ENCODE measurements at places on chromosomes 2 and 18.

DNA sequence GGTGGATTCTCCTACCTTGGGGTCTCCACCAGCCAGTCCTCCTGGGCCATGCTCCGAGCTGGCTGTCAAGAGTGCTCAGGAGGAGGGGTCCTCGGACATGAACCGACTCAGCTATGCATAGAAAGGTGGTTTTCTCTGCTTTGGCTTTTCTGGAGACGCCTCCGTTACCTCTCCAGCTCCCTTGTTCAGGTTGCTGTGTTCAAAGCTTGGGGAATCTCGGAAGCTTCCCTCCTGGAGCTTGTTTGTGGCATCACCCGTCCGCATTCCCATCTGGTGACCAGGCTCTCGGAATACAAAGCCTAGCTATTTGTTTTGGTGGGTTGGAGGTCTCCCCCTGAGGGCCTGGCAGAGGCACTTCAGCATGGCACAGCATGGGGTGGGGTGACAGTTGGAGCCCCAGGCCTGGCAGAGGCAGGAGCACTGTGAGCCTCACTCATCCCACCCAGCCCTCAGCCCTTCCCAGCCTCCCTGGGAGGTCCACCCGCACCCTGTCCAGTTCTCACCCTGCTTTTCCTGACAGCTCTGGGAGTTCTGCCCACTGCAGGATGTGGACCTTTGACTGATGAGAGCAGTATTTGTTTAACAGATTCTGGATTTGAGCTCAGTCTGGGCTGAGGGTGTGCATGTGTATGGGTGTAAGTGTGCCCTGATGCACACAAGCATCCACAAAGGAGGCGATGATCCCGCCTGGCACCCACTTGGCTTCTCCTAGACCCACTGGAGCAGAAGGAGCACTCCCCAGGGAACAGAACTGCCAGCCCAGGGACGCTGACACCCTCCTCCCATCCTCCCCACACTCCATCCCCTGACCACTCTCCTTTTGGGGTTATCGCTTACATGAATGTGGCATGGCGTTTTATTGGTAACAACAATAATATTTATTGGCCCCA is 107.3 kb upstream of the HS6ST1 start:
- DNase-seq, result no peak

DNA sequence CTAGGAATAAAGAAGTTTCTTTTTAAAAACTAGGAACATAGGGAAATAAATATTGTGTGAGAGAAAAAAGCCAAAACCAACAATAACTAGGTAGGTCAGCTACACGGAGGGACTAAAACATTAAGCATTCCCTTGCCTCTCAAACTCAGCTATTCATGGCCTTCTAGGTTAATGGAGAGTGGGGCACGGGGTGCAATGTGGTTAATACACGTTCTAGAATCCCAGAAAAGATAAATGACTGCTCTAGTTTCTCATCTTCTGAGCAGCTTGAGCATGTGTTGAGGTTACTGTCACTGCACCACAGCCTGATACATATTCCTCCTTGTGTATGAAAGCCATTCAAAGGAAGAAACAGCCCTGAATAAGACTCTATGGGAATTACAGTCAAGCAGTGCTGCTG is 31.4 kb downstream of the SLC8A1 start:
- no peak for DNase-seq

DNA sequence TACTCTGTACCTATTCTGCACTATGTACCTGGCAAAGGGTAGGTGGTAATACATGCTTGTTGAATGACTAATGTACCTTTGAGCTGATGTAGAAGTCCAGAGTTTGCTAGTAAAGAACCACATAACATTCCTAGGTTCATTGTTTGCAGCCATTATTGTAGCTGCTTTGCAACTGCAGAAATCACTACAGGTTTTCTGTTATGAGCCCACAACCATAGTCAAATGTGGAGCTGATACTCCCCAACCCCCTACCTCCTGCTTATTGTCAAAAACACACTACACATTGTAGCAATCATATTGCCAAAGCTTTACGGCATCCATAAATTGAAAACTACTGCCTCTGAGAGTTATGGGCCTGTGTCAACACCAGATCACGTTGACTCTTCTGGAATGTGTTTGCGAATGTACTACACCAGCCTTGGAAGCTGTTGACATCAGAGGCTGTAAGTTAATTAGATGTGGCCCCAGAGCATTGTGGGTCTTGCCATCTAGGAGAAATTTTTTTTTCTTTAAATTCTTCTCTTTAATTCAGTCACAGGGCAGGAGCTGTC is 187.0 kb downstream of the AGPS start:
- DNase-seq, result no peak

DNA sequence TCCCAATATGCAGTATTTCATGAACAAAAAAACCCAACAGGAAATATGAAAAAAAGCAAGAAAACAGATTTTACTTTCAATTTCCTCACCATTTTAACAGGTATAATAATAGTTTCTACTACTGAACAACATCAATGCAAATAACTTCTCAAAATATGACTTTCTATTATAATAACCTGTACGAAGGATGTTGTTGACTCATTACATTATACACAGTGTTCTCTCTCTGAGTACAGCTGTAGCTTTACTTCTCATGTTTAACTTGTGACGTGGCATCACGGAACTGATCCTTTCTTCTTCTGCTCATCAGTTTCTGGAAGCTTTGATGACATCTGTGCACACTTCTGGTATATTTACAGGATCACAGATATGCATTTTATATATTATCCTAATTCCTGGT is 40.0 kb downstream of the FAM228A start:
- DNase-seq, result no peak

DNA sequence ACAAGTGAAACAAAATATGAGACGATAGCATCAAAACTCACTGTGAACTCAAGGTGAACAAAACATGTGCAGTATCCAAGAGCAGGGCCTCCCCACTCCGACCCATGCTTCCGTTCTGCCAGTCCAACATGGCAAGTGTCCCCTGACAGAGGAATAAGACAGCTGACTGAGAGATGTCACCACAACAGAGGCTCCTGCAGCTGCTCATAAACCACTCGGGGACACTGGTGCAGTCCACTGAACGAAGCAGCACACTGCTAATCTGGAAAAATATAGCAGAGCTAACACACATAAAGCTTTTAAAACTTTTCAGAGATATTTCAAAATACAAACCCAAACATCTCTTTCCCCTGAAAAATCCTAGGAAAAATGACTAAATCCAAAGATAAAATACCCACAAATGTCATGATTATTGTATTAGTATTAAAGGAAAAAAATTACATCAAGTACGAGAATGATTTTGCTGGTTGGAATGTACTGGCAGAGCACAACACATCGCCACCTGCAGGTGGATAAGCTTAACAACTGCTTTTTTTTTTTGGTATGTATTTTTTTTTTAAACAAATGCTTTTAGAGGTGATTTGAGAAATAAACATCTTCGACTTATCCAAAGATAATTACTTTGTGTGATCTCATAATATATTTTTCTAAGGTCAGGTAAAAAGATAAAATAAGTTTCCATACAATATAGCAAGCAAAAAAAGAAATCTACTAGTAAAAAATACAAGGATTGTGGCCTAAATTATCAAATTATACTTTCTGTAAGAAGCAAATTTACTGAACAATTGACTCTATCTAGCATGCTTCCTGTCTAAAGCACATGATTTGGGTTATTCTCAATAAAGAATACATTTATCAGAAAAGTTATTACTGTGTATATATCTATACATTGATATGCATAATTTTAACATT is 18.6 kb downstream of the THADA start:
- peak; percentile 30 for DNase-seq

- no peak for DNase-seq
Observed at GRCh38 chr2:152674334-152674733, 42.9 kb downstream of the PRPF40A start.

GRCh38 chr2:101264360-101264939 is 11.8 kb downstream of the CNOT11 start:
- peak; percentile 9 for DNase-seq

- no peak for DNase-seq
Observed at GRCh38 chr2:143226714-143227541, 97.7 kb downstream of the ARHGAP15 start.

DNA sequence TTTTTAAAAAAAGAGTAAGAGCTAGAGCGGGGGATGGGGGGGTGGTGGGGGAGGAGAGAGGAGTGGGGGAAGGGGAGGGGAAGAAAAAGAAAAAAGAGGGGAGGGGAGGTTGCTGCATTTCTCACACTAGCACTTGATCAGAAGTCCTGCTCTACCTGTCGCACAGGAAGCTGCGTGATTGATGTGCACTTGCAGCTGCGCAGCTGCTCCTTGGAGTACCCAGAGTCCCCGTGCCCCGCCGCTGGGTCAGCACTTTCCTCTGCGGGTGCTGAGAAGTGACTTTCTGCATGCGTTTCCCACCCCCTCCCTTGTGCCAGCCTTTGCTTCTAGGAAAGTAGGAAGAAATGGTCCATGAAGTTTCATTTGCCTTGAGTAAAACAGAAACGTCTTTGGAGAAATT is 297.3 kb downstream of the ETAA1 start:
- DNase-seq, result no peak

DNA sequence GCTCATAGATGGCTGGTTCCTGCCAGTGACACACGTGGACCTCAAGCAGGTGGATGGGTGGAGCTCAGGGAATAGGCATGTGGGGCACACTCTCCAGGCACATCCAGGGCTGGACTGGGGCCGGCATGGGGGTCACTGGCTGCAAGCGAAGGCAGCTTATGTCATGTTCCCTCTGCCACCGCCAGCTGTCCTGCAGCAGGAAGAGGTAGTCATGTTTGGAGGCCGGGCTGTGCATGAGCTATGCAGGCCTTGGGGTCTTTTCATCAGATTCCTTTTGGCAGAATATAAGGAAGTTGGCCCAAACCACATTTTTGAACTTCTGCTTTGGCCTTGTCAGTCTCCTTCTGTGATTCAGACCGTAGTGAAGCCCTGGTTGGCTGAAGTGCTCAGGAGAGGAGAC is 61.5 kb downstream of the AGAP1 start:
- no peak for DNase-seq

- DNase-seq, result no peak
Observed at GRCh38 chr2:10550206-10551001, 102.3 kb upstream of the ODC1 start.

DNA sequence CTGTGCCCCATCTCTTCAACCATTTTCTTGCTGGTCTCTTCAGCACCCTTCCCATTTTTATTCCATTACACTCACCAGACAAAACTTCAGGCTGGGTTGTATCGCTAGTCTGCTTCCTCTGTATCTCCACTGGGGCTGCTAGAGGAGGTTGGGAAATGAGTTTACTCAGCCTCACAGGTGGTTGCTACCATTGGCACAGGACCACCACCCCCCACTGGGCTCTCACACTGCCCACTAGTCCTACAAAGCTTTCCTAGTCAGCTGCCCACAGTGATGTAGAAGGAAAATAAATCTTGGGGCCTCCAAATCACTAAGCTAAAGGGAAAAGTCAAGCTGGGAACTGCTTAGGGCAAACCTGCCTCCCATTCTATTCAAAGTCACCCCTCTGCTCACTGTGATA is 12.3 kb upstream of the IL1B start:
- DNase-seq, result peak; percentile 5
